ENCODE measurements at places on chromosomes 7 and 10.

DNA sequence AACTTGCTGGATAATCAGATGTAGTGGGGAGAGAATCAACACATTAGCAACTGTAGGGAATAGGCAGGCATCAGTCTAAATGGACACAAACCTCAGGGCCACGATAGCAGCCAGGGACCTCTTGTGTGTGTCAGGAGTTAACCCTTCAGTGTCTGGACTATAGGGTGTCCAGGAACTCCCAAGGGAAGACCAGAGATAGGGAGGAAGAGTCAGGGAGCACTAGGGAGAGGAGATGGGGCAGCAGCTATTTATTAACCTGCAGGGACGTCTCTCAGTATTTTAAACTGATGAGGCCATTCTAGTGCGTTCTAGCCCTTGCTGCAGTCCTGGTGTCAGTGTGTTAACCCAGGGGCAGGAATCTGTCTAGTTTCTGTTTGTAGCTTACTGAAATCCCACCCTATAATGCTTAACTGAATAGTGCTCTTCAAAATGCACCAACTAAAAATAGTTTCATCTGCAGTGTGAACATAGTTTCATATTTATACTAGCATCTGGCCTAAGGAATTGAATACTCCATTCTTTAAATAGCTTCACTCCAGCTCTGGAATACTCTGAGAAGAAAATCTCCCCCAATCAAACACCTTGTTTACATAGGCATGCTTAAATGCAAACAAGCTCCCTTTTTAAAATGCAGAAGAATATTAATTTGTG, 62.7 kb downstream of the ARID5B start:
- no peak for DNase-seq

- DNase-seq = no peak
These were observed 94.3 kb upstream of the ITGB1 start for GRCh38 chr10:33052263-33052875.

DNA sequence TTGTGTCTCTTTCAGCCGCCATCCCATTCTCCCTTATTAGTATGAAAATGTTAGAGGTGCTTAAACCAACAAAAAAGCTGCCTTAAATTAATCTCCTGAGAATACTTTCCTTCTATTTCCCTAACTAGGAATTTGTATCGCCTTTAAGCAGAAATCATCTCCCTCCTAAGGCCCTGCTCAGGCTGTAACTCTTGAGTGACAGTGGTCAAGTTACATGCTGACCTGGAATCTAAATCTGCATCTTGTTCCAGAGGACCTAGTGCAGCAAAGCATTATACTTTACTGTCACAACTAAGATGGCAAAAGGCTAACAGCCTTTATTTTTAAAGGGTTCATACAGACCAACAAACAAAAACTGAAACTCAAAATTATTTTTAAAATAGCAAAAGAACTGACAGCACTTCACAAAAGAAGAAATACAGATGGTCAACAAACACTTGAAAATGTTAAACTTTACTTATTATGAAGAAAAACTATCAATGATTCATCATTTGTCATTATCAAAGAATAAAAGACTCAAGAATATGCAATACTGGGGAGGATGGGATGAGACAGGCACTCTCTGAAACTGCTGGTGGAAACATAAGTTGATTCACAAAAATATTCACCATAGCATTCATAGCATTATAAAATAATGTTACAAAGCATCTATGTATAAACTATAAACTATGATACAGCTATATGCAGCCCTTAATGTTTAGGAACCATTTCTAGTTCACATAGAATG, 11.0 kb downstream of the CYREN start:
- no peak for DNase-seq

GRCh38 chr7:44883961-44884620, 1.2 kb downstream of the PURB start:
- no peak for DNase-seq
